HS-27A (cell line): ENCODE measurements at places on chromosomes 6 and 20.

DNA sequence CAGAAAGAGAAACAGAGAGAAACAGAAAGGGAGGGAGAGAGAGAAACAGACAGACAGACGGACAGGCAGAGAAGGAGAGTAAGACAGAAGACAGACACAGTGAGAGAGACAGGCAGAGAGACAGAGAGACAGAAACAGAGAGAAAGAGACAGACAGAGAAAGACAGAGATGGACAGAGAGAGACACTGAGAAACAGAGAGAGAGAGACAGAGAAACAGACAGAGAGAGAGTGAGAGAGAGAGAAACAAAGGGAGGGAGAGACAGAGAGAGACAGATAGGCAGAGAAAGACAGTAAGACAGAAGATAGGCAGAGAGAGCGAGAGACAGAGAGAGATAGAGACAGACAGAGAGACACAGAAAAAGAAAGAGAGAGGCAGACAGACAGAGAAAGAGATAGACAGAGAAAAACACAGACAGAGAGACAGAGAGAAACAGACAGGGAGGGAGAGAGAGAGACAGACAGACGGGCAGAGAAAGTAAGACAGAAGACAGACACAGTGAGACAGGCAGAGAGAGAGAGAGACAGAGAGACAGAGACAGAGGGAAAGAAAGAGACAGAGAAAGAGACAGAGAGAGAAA lies 753.4 kb upstream of the DEFB115 start:
- no peak for DNase-seq

GRCh38 chr6:168493976-168494375 lies 53.0 kb downstream of the SMOC2 start:
- DNase-seq: no peak

DNA sequence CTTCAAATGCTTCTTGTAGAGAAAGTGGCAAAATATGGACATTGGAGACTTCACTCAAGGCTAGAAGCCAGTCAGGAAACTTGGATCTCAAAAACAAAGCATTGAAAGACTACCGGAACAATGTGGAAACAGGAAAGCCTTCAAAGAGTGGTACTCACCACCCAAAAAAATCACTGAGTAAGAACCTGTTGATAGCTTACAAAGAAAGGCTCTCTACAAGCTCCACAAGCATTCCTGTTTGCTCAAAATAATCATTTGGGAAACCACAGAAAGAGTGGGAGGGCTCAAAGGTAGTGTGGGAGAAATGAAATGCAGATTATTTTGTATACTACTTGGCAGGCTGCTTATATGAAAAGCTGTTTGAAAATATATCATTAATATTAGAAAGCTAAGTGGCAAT lies 9.5 kb upstream of the DST start:
- no peak for DNase-seq

GRCh38 chr6:40436685-40437604 lies 150.2 kb downstream of the LRFN2 start:
- DNase-seq: no peak

GRCh38 chr20:25490656-25491445 lies 83.4 kb downstream of the GINS1 start:
- DNase-seq: no peak

GRCh38 chr6:131949909-131950766 lies 1.0 kb downstream of the CCN2 start:
- no peak for DNase-seq

GRCh38 chr6:111692327-111693164 lies 86.9 kb upstream of the TRAF3IP2 start:
- no peak for DNase-seq

GRCh38 chr20:5569021-5569420 lies 181.2 kb upstream of the SHLD1 start:
- peak; percentile 14 for DNase-seq

GRCh38 chr20:36967636-36968035 lies 16.1 kb upstream of the SAMHD1 start:
- no peak for DNase-seq

GRCh38 chr6:114288701-114289495 lies 53.9 kb downstream of the HS3ST5 start:
- no peak for DNase-seq

GRCh38 chr20:19786311-19786710 lies 28.3 kb downstream of the RIN2 start:
- no peak for DNase-seq

- DNase-seq: no peak
Observed at GRCh38 chr6:24385536-24386269, 17.0 kb upstream of the MRS2 start.

DNA sequence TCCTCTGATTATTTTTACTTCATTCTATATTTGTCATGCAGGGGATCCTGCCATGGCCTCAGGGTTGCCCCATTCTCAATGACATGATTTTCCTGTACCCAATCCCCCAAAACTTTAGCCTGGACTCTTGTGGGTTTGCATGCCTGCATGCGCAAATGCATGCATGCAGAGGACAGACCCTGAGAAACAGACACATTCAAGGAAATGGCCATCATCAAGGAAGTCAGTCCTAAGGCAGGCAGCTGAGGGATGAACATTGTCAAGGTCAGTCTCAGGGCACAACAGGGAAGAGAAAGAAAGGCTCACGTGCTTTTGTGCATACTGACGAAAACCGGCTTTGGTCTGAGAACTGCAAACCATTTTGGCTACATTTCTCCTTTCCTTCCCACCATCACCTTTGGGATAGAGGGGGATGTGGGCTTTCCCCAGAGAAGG lies 13.1 kb downstream of the NEDD9 start:
- DNase-seq: no peak

DNA sequence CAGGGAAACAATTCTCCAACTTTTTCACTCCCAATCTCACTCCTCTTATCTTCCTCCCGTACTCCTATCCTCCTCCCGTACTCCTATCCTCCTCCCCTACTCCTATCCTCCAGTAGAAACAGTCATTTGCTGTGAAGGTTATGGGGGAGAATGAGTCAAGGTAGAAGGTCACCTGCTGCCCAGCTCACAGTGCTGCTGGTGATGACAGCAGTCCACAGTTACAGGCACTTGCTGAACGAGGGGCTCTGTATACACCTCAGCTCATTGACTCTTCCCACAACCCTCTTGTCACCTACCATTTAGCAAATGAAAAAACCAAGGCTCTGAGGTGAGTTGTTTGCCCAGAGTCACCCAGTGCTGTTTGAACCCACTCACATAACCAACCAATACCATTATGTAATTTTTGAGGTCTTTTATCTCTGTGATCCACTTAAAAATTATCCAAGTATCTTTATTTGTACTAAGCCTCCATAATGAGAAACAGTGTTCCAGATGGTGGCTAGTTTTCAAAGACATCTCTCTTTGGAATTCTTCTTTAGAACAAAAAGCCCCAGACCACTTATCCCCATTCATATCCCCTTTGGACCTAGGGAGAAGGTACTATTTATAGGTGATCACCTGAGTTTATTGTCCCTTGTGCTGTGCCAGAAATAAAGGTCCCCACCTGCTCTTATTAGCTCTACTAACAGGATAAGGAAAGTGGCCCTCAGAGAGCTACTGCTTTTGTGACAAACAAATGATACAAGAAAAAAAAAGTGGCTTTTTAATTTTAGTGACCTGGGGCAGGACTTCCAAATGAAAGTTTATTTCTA lies 53.2 kb downstream of the PTPN1 start:
- no peak for DNase-seq

GRCh38 chr20:48617481-48617880 lies 210.3 kb downstream of the PREX1 start:
- DNase-seq: no peak

- no peak for DNase-seq
Observed at GRCh38 chr6:88476388-88476787, 310.2 kb upstream of the CNR1 start.

DNA sequence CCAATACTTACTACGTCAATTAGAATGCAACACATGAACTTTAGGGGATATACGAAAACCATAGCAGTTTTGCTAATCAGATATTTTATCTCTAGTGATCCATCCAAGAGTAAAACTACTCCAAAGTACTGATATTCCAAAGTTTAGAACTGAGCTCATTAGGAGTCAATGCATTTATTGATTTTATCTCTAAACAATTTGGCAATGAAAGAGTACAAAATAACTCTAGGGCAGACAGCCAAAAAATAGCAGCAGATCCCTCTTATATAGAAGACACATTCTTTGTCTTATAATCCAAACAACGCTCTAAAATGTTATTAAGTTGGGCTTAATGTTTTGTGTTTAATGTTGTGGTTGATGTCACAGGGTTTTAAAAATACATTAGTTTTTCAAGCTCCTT lies 923.9 kb upstream of the MAN1A1 start:
- no peak for DNase-seq

DNA sequence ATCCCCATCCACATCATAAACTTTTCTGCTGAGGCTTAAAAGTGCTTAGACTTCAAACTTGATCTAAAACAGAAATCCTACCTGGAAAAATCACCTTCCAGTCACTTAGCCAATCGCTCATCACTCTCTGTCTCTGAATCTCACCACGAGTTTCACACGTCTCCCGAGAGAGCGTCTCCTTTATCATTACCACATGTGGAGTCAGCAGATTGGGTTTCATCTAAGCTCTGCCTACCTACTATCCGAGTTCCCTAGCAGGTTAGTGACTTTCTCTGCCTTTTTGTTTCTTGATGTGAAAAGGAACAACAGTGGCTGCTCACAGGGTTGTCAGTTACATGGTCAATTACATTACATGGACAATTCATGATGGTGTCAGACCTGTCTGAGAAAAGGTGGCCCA lies 286.2 kb downstream of the ESR1 start:
- no peak for DNase-seq

DNA sequence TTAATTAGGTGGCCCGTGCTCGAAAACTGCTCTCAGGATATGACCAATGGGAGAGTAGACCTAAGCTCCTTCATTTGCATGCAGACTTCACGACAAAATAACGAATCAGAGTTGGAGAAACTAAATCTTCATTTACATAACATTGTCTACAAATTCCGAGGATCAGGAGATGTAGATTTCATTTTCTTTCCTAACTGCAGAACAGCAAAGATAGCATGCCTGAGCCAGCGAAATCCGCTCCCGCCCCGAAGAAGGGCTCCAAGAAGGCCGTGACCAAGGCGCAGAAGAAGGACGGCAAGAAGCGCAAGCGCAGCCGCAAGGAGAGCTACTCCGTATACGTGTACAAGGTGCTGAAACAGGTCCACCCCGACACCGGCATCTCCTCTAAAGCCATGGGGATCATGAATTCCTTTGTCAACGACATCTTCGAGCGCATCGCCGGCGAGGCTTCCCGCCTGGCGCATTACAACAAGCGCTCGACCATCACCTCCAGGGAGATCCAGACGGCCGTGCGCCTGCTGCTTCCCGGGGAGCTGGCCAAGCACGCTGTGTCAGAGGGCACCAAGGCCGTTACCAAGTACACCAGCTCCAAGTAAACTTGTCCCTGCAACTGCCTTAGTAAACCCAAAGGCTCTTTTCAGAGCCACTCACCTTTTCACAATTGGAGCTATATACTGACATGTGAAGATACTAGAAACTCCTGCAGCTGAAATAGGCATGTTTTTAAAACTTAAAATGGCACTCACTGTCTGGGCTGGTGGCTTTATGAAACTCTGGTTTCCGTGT lies 96.5 kb downstream of the HFE start:
- DNase-seq: no peak

- no peak for DNase-seq
Observed at GRCh38 chr6:107618672-107619071, 128.8 kb downstream of the SOBP start.

DNA sequence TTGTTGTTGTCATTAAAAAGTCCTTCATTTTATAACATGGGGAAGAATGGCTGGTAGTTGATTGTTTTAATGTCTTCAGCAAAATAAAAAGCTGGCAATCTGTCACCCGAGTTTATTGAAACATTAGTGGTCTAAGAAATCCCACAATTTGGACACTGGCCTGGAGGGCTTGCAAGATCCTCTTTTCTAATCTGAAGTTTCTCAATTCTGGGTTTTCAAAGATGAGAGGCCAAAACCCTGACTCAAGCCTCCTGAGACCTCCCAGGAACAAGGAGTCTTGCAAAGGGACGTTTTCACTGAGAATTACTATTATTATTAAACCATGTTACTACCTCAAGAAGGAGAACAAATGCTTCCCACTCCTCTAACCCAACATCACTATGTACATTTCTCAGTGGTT lies 19.5 kb downstream of the MAP1LC3A start:
- no peak for DNase-seq

GRCh38 chr6:30615219-30615957 lies 1.7 kb downstream of the PPP1R10 start:
- peak; percentile 68 for DNase-seq

DNA sequence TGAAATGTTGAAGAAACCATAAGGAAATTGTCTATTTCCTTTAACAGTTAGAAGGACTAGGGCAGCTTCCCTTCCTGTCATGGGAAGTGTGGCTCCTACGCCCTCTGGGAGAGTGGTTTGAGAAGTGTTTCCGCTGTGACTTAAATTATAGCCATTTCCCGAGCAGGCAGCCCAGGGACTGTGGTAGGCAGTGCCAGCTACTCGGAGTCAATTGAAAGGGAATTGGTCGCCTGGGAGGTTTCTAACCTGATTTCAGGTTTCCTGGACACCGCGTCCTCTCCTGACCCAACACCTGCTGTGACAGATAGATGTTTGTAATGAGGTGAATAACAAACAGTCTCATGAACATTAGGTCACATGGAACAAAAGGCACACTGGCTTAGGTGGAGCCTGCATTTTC lies 256.1 kb upstream of the PLCB4 start:
- DNase-seq: no peak

GRCh38 chr20:62898970-62899632 lies 27.2 kb downstream of the DIDO1 start:
- no peak for DNase-seq

GRCh38 chr6:134288538-134289203 lies 29.2 kb downstream of the SGK1 start:
- peak; percentile 73 for DNase-seq

DNA sequence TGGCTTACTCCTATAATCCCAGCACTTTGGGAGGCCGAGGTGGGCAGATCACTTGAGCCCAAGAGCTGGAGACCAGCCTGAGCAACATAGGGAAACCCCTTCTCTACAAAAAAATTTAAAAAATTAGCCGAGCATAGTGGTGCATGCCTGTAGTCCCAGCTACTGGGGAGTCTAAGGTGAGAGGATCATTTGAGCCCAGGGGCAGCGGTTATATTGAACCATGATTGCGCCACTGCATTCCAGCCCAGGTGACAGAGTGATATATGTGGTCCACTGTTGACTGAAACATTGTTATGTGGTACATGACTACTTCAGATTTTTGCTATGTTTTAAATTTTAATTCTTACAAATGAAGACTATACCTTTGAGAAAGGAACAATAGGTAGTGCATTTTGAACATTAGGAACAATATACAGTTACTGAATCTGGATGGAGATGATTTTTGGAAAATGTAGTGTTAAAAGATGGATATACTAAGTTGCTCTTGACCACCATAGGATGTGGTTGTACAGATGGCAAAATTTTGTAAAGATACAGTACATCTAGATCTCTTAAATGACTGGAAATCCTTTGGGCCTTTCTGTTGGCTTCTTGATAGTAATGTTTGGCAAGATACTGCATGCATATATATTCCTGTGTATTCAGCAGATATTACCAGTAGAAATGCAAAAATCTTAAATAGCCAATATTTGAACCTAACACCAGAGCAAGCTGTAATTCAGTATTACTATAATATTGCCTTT lies 35.9 kb downstream of the MAPK14 start:
- no peak for DNase-seq

- no peak for DNase-seq
Observed at GRCh38 chr6:169881976-169882375, 130.6 kb downstream of the ERMARD start.
